Midbrain (tissue), 1 donor: ENCODE measurements at places on chromosomes 13 and 19.

- DNase-seq, result no peak
Measured at GRCh38 chr13:102177431-102177830, 224.4 kb downstream of the FGF14 start.

- no peak for DNase-seq
Measured at GRCh38 chr13:40123962-40124632, 468.6 kb downstream of the COG6 start.

DNA sequence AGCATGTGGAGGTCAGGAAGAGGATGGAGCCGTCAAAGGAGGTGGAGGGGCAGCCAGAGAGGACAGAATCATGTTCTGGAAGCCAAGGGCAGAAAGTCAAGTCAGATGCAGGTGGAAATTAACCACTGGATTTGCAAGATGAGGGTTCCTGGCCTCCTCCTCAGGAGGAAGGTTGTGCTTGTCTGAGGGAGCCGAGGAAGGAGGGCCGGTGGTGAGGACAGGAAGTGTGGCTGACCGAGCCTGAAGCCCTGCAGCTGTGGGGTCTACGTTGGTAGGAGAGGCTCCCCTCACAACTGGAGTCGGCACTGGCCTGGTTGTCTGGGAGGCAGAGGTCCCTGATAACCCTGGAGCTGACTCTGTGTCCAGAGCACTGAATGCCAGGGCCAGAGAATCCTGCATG lies 15.4 kb upstream of the DHDH start:
- no peak for DNase-seq

DNA sequence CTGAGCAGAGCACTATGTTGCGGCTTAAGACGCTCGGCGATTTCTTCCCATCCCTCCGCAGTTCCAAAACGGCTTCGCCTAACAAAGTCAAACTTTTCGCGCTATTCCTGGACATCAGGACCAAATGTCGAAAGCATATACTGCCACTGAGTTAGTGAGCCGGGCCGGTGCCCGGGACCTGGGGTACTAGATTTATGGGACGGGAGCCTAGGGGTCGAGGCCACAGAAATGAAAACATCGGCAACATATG lies 699 bp downstream of the RCBTB2 start:
- peak; percentile 83 for DNase-seq

DNA sequence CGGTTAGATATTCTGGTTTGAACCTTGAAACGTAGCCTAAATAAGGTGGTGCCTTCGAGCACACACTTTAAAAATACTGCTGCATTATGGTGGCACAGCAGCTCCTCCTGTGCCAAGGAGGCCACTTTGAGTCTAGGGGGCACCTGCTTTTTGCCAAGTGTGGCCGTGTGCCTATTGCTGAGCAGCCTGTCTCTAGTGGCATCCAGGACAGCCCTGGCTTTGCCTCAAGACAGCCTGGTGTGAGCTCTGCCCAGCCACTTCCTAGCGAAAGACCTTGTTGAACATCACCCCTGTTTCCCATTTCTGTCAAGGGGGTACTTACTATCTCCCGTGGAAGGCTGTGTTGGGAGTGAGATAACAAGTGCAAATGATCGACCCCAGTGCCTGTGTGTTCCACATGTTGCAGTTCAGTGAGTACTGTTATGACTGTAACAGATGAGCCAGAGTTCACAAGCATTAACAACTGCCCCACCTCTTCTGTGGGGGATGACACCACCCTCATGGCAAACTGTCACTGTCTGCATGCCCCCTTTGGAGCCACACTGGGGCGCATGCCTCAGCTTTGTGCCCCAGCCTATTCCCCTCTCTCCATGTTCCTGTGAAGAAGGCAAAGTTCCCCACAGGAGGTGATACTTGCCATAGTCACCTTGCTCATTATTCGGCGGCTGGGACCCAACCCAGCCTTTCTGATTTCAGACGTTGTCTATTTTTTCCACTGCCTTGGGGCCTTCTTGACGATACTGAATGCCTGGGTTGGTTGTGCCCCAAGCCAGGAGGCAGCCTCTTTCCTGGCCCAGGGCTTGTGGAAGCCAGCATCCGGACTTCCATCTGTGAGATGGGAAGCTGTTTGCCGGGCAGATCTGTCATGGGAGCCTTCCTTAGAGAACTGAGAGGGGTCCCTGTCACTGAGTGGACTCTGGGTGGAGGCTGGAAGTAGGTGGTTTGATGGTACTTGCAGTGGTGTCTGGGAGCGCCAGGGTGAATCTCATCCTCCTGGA lies 5.4 kb downstream of the GATAD2A start:
- DNase-seq, result no peak

DNA sequence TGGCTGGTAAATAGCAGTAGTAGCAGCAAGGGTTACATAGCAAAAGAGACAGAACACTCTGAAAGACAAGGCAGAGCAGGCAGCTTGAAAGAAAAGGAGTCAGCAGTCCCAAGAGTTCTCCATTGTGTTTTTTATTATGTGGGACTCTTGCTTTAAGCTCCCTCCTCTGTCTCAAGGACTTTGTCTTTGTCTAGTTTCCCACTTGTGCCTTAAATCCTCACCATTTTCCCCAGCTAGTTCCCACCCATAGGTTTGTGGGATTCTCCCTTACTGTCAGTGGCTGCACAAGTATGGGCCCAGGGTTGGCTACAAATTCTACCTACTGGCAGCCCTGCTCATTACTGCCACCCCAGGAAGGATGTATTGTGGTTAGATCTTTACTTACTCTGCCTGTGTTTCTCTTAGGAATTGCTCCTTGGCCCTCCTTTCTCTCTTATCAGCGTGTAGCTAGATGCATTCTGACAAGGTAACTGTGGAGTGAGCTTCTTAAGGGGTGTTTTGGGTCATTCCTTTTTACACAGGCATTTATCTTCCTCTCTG lies 413.4 kb upstream of the PCDH9 start:
- no peak for DNase-seq

DNA sequence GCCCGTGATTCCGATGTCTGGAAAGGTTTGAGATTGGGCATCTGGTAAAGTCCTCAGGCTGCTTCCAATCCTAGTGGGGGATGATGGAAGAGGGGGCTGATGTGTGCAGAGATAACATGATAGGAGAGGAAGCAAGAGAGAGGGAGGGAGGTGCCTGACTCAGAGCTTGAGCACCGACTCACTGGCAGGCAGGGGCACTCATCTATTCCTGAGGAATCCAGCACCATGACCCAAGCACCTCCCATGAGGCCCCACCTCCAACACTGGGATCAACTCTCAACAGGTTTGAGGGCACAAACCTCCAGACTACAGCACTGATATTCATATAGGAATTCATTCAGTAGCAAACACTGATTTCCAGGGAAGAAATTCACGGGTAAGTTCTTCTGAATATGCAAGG lies 5.6 kb upstream of the SIGLEC9 start:
- DNase-seq, result no peak

DNA sequence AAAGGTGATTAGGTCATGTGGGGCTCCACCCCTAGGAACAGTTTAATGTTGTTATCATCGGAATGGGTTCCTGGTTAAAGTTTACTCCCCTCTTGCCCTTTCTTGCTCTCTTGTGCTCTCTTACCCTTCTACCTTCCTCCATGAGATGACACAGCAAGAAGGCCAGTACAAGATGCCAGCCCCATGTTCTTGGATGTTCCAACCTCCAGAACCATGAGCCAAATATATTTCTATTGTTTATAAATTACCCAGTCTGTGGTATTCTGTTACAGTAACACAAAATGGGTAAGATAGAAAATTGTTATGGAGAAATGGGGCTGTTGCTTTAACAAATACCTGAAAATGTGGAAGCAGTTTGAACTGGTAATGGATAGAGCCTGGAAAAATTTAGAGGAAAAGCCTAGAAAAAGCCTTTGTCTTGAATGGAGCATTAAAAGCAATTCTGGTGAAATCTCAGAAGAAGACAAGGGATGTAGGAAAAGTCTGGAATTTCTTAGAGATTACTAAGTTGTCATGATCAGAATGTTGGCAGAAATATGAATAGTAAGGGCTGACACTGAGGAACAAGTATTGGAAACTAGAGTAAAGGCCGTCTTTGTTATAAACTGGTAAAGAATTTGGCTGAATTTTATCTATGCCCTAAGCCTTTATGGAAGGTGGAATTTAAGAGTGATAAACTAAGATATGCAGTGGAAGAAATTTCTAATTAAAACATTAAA lies 53.5 kb upstream of the TSC22D1 start:
- DNase-seq, result no peak

- no peak for DNase-seq
Measured at GRCh38 chr19:21483589-21484170, 21.7 kb upstream of the ZNF429 start.

GRCh38 chr19:28429356-28429755 lies 783.6 kb downstream of the UQCRFS1 start:
- DNase-seq, result no peak

DNA sequence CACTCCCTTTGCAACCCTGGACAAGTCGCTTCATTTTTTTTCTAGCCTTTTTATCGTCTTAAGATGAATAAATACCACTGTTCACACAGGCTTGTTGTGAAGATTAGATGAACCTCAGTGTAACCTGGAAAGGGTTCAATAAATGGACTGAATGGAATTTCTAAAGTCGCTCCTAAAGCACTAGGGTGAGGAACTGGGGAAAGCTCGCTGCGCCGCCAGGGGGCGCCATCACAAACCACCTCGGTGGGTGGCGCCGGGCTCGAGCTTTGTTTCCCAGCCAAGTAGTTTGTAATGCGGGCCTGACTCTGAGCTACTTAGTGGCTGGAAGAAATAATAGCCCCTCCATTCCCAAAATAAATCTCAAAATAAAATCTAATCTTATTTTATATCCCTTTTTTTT lies 2.2 kb upstream of the CEACAM6 start:
- peak; percentile 22 for DNase-seq

- DNase-seq, result no peak
Measured at GRCh38 chr13:90315061-90315460, 1032.4 kb upstream of the MIR17HG start.

DNA sequence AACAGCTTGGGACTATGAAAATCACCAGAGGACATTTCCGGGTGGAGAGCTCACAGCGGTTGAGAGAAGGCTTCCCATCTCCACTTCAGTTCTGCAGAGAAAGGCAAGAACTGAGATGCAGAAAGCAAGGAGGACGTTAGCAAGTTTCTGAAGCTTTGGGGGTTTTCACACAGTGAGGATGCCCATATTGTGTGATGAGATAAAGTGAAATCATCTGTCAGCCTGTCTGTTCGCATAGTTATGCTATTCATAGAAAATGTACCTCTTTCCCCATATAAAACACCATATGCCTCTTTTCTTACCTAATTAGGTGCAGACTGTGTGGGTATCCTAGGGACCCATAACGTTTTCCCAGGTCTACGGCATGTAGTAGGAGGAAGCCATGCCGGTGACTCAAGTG lies 27.5 kb downstream of the ZIC5 start:
- no peak for DNase-seq

DNA sequence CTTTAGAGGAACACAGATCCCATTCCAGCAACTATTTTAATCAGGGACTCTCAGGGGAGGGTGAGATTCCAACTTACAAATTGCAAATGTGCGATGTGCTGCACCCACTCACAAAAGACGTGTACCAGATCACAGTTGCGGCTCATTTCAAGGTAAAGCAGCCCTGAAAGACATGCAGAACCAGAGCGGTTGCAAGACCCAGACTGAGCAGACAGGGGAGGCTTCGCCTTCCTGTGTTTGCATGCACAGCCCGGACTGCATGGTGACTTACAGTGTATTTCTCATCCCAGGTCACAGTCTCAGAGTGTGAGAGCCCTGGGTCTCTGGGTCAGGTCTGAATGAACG lies 84.6 kb downstream of the ATP11A start:
- DNase-seq, result no peak

- no peak for DNase-seq
Measured at GRCh38 chr13:112934078-112934477, 34.9 kb upstream of the MCF2L start.

DNA sequence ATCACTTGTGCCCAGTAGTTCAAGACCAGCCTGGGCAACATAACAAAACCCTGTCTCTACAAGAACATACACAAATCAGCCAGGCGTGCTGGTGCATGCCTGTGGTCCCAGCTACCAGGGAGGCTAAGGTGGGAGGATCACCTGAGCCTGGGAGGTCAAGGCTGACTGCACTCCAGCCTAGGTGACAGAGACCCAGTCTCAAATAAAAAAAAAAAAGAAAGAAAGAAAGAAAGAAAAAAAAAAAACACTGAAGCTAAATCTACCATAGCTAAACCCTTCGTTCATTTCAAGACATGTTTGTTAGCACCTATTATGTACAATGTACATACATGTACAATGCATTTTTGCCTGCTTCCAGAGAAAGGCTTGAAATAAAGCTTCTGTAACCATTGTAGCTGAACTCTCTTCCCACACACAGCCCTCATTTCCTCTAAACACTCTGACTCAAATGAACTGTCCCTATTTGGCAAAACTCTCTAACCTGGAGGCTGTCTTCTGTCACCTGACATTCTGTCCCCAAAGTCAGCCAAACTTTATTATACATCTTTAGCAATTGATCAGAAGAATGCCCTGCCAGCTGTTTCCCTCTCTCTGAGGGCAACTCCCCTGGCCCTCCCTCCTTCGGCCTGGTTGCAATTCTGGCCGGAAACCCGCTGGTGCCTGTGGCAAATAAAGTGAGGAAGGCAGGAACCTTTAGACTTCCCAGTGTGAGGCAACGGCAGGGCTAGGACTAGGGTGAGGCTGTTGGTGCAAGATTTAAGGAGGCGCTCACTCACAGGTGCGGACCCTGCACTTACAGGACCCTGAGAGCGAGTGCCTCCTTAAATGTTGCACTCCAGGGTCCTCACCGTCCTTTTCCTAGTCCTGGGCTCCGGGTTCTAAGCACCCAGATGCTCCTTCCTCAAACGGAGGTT lies 1.8 kb downstream of the ETHE1 start:
- DNase-seq, result peak; percentile 19

- DNase-seq, result no peak
Measured at GRCh38 chr13:106373304-106373988, 162.0 kb downstream of the EFNB2 start.

- DNase-seq, result no peak
Measured at GRCh38 chr13:111895896-111896821, 170.8 kb upstream of the SOX1 start.

DNA sequence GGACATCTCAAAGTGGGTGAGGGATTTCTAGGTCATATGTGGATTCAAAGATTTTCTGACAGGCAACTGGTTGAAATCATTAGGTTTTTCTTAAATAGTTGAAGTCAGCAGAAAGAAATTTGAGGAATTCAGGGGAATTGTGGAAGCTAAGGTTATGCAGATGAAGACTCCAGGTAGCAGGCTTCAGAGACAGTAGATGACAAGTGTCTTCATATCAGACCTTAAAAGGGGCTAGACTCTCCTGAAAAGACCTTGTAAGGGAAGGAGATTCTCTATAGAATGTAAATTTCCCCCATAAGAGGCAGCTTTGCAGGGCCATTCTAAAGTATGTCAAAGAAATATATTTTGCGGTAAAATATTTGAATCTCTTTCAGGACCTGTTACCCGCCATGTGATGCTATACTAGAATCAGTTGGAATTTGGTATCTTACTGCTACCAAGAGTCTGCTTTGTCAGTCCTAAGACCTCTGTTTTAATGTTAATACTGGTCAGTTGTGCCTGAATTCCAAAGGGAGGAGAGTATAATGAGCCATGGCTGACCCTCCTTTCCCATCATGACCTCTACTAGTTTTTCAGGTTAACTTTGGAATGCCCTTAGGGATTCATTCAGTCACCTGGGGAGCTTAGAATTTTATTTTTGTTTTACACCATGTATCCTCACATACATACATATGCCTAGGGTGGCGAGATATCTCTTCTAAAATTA lies 1115.5 kb upstream of the SLC10A2 start:
- no peak for DNase-seq
